ENCODE measurements at places on chromosomes 6 and 20. TPM values are rescaled to one million over a fixed set of nuclear protein-coding genes. Genes with fewer than 3 reads are reported as not detected.

SLC35B3 gene
- 15.4 TPM for total RNA-seq

GJA1 gene
- total RNA-seq, result 82.3 TPM

RBBP8NL gene
- total RNA-seq, result not detected

EYS gene
- total RNA-seq, result under 0.01 TPM

SNRNP48 gene
- total RNA-seq, result 12.1 TPM

PROKR2 gene
- not detected for total RNA-seq

TBC1D20 gene
- total RNA-seq, result 28.2 TPM

ACAT2 gene
- 130 TPM for total RNA-seq

AGER gene
- total RNA-seq, result 0.20 TPM

TNFRSF6B gene
- total RNA-seq, result 8.2 TPM

PPP1R16B gene
- not detected for total RNA-seq

C6orf47 gene
- 15.8 TPM for total RNA-seq

C6orf58 gene
- not detected for total RNA-seq

ADGRF5 gene
- 0.37 TPM for total RNA-seq

MCCD1 gene
- total RNA-seq, result not detected

MRAP2 gene
- 1.4 TPM for total RNA-seq

TBX18 gene
- 30.9 TPM for total RNA-seq

BANF2 gene
- not detected for total RNA-seq

LIME1 gene
- total RNA-seq, result 2.2 TPM

TRMT11 gene
- 21.7 TPM for total RNA-seq

SLX4IP gene
- 4.0 TPM for total RNA-seq

OPN5 gene
- total RNA-seq, result not detected

GNMT gene
- not detected for total RNA-seq

LRRC1 gene
- 1.5 TPM for total RNA-seq

GFRAL gene
- total RNA-seq, result not detected

Measured in subcutaneous preadipocyte (primary cell).